ENCODE measurements at places on chromosomes 2 and 18. TPM values are rescaled to one million over a fixed set of nuclear protein-coding genes. Genes with fewer than 3 reads are reported as not detected.
A peak's percentile ranks its signal among the peaks of the same experiment; 100 is the strongest.

DNA sequence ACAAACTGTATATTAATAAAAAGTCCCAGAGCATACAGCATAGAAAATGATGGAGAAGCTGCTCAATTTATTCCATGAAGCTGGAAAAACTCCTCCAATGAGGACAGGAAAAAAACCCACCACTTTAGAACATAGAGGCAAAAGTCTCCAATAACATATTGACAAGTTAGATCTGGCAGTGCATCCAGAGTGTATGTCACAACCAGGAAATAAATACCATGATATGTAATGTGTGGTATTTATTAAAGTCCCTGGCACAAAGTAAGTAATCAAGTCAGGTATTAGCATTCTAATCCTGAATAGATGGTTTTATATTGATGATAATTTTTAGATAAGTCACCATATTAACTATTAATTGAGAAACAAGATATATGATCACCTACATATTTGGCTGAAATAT lies 427.3 kb upstream of the HS6ST1 start:
- H3K4me1 ChIP-seq = no peaks in the 10 kb centered on the region
- H3K27me3 ChIP-seq = peaks cover 8% of the 10 kb centered on the region
- no peak for DNase-seq
- no peak overlapping the region for H3K27ac ChIP-seq
- H3K4me3 ChIP-seq = no peak overlapping the region
- H3K36me3 ChIP-seq = no peaks in the 10 kb centered on the region

Gene VIT
- total RNA-seq = not detected

Gene TMEM247
- total RNA-seq = not detected

Gene FBXO36
- total RNA-seq = 1.2 TPM

Gene DTNB
- 41.5 TPM for total RNA-seq

- H3K27ac ChIP-seq = peak overlapping the region; percentile 74
- no peaks in the 10 kb centered on the region for H3K27me3 ChIP-seq
- DNase-seq = no peak
- H3K4me1 ChIP-seq = peaks cover 47% of the 10 kb centered on the region
- no peaks in the 10 kb centered on the region for H3K36me3 ChIP-seq
- H3K4me3 ChIP-seq = peak overlapping the region; percentile 86
Observed at GRCh38 chr2:9473308-9473984, 905 bp upstream of the IAH1 start.

Gene LRRTM4
- not detected for total RNA-seq

GRCh38 chr18:31233621-31234275 lies 71.1 kb upstream of the DSC1 start:
- H3K36me3 ChIP-seq = no peaks in the 10 kb centered on the region
- no peak overlapping the region for H3K27ac ChIP-seq
- DNase-seq = no peak

- no peak overlapping the region for H3K4me3 ChIP-seq
- H3K27me3 ChIP-seq = peaks cover 18% of the 10 kb centered on the region
- DNase-seq = no peak
- no peaks in the 10 kb centered on the region for H3K4me1 ChIP-seq
- H3K27ac ChIP-seq = no peak overlapping the region
Observed at GRCh38 chr18:22606563-22607283, 189.0 kb upstream of the CTAGE1 start.

DNA sequence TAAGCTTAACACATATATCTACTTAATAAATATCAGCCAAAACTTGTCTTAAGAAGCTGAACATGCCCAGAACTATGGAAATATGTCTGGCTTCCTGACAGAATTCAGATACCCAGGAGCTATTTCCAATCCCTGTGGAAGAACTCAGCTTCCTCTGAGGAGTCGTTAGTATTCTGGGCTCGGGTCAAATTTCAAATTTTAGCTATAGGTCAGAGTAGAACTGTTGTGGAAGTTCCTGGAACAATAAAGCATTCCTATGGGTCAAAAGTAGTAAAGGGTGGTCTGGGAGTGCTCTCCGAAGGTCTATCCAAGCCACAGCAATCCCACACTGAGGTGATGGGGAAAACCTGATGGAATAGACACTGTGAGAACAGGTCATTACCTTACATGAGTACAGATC lies 342.7 kb upstream of the CHST9 start:
- no peaks in the 10 kb centered on the region for H3K36me3 ChIP-seq
- H3K27me3 ChIP-seq = no peaks in the 10 kb centered on the region
- H3K4me3 ChIP-seq = no peak overlapping the region
- no peaks in the 10 kb centered on the region for H3K4me1 ChIP-seq
- H3K27ac ChIP-seq = no peak overlapping the region

Gene G6PC2
- total RNA-seq = not detected

GRCh38 chr2:73825408-73825807 lies 3.4 kb upstream of the STAMBP start:
- no peak overlapping the region for H3K27ac ChIP-seq
- no peaks in the 10 kb centered on the region for H3K27me3 ChIP-seq
- no peak for DNase-seq
- no peaks in the 10 kb centered on the region for H3K36me3 ChIP-seq
- no peak overlapping the region for H3K4me3 ChIP-seq

GRCh38 chr2:207494137-207494536 lies 35.6 kb upstream of the CREB1 start:
- H3K27ac ChIP-seq = no peak overlapping the region
- H3K27me3 ChIP-seq = no peaks in the 10 kb centered on the region
- peaks cover 4% of the 10 kb centered on the region for H3K4me1 ChIP-seq
- DNase-seq = no peak
- H3K4me3 ChIP-seq = no peak overlapping the region

Gene TMEM178A
- 0.99 TPM for total RNA-seq

DNA sequence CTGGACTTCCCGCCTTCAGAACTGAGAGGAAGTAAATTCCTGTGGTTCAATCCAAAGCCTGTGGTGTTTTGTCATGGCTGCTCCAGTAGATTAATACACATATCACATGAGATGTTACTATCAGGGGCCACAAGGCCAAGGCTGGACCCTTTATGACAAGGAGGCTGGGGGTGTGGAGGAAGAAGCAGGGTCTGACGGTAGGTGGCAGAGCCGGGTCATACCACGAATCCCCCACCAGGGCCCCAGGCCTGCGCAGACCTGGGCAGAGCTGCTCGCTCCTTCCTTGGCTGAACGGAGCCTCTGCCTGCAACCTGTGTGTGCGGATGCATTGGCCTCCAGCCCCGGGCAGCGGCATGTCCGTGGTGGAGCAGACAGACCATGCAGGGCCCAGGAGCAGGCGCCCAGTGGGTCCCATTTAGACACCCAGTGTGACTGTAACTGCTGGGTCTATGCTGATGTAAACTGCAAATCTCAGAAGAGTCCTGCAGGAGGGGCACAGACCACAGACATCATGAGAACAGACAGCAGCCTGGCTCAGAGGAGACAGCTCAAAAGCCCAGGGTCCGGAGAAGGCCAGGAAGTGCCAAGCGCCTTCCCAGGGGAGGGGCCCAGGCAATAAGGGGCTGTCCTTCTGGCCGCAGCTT lies 155.2 kb downstream of the PXDN start:
- no peak overlapping the region for H3K4me3 ChIP-seq
- H3K27me3 ChIP-seq = peaks cover 50% of the 10 kb centered on the region
- H3K27ac ChIP-seq = no peak overlapping the region
- no peaks in the 10 kb centered on the region for H3K4me1 ChIP-seq
- no peak for DNase-seq

- no peaks in the 10 kb centered on the region for H3K4me1 ChIP-seq
- H3K4me3 ChIP-seq = no peak overlapping the region
- H3K27ac ChIP-seq = no peak overlapping the region
- H3K27me3 ChIP-seq = no peaks in the 10 kb centered on the region
- H3K36me3 ChIP-seq = no peaks in the 10 kb centered on the region
- no peak for DNase-seq
Observed at GRCh38 chr2:187264612-187265011, 183.4 kb downstream of the CALCRL start.

DNA sequence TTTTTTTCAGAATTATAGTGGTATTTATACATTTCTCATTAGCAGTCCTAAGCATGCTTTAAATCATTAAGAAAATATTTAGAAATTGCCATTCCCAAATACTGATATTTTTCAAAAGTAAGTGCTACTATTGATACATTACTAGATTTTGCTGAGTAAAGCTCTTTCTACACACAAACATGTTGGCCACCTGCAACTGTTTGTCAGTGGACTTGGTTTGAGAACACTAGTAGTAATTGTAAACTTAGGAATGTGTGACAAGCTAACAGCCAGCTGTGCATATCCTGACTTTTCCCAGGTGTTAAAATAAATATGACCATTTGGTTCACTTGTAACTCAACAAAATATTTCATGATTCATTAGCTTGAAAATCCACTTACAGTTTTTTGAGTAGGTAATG lies 103.1 kb downstream of the MSTN start:
- no peak overlapping the region for H3K4me3 ChIP-seq
- no peaks in the 10 kb centered on the region for H3K36me3 ChIP-seq
- H3K27ac ChIP-seq = no peak overlapping the region
- H3K27me3 ChIP-seq = peaks cover 3% of the 10 kb centered on the region

DNA sequence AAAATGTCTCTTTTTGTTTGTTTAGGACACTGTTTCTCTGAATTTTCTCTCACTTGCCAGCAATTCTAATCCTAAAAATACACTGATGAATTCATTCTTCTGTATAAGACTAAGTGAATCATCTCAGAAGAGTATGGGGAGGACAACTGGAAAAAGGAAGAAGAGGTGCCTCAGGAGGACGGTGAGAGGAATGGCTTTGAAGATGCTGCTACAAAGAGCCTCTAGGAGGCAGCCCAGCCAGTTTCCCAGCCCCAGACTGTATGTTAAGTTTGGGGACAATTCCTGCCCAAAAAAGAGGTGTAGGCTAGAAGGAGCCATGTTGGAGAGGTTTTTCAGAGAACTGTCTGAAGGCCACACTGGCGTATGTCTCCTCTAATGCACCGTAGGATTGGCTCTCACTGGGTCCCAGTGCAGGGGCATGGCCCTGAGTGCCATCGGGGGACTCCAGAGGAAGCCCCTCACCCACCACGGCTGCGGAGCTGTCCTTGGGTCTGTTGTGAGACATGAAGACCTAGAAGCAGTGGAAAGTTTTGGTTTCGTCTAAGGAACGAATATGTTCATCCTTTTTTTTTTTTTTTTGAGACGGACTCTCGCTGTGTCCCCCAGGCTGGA lies 3.1 kb upstream of the SDC1 start:
- H3K36me3 ChIP-seq = no peaks in the 10 kb centered on the region
- no peak for DNase-seq
- peaks cover 27% of the 10 kb centered on the region for H3K27me3 ChIP-seq
- H3K4me3 ChIP-seq = no peak overlapping the region

DNA sequence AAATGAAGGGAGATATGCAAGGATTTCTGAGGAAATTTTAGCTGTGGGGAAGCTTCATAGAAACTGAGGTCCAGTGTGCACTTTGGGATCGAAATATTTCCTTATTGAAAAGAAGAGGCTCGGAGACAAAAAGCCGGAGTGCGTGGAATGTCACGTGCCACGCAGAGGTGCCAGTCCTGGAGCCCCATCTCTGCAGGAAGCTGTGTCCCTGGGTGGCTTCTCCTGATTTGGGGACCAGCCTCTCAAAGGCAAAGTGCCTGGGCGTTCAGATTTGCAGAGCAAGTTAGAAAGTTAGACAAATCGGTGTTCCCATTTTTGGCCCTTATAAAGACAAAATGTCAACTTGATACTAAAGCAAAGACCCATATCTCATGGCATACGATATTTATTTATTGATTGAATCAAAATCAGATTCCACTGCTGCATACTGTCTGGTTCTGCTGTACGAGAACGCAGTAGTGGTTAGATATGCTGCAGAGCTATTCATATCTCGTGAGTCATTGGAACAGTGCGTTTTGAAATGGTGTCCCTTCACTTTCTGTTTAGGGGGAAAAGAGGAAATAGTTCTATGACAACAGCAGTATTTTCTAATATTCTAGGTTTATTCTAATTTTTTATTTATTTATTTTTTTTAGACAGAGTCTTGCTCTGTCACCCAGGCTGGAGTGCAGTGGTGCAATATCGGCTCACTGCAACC lies 9.1 kb upstream of the ATG16L1 start:
- no peaks in the 10 kb centered on the region for H3K36me3 ChIP-seq
- H3K27me3 ChIP-seq = no peaks in the 10 kb centered on the region
- no peak for DNase-seq

DNA sequence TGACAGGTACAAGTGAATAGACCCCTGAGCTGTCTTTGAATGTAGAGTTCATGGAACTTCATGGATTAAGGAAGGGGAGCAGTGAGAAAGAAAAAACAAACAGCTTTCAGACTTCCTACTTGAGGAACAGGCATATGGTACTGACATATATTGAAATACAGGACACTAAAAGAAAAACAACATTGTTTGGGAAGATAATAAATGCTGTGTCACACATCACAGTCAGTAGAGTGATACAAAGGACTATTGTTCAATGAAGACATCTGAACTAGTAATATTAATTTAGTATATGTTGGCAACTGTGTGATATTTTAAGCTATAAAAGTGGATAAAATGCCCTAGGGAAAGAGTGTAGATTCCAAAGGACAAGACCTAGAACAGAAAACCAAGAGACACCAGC lies 3.3 kb downstream of the DSC2 start:
- DNase-seq = no peak
- peaks cover 32% of the 10 kb centered on the region for H3K27me3 ChIP-seq
- H3K4me3 ChIP-seq = no peak overlapping the region

Gene DSC2
- not detected for total RNA-seq

DNA sequence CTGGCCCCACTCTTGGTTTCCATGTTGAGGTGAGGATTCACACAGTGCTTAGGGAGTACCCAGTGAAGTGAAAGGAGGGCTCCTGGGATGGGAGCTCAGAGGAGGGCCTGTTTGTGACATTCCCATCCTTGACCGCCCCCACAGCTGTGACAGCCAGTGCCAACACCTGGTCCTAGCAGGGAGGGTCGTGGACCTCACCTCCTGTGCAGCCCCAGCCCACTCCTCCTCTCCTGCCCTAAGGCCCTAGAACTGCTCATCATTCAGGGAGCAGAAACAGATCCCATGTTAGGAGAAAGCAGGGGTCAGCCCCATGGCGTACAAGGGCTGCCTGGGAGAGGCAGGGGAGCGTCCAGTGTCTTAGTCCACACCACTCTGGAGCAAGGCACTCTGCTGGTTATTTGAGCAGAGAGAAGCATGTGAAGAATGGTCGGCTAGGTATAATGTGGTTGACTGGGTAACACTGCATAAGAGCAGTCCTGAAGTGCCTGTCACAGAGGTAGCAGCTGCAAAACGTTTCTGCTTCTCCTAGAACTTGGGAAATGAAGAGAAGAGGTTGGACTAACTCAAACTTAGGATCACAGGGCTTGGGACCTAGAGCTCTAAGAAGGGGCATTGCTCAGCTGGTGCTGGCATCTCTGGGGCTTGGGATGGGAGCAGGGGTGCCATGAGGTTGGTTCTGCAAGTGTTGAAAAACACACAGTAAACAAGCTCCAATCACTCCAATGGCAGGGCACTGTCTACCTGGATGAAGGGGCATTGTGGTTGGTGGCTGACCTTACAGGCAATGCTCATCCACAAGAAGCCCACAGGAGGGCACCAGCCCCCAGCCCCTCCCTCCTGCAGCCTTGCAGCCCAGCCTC lies 55.6 kb downstream of the FAM168B start:
- H3K27me3 ChIP-seq = no peaks in the 10 kb centered on the region
- peaks cover 77% of the 10 kb centered on the region for H3K4me1 ChIP-seq
- no peak for DNase-seq
- no peaks in the 10 kb centered on the region for H3K36me3 ChIP-seq

Gene LGALSL
- total RNA-seq = 0.93 TPM

GRCh38 chr18:47831351-47831750 lies 99.1 kb downstream of the SMAD2 start:
- H3K36me3 ChIP-seq = peaks cover 36% of the 10 kb centered on the region
- H3K4me1 ChIP-seq = no peaks in the 10 kb centered on the region
- peak overlapping the region; percentile 4 for H3K27ac ChIP-seq
- no peaks in the 10 kb centered on the region for H3K27me3 ChIP-seq
- no peak overlapping the region for H3K4me3 ChIP-seq

Data from naive thymus-derived CD8-positive, alpha-beta T cell (primary cell).